ENCODE measurements at places on chromosomes 3 and 15. TPM values are rescaled to one million over a fixed set of nuclear protein-coding genes. Genes with fewer than 3 reads are reported as not detected.

Gene ATP13A5
- total RNA-seq, result 0.86 TPM

Gene C3orf20
- total RNA-seq, result not detected

Gene CHSY1
- 18.8 TPM for total RNA-seq

Gene HGD
- 211 TPM for total RNA-seq

Gene DNAH12
- 0.52 TPM for total RNA-seq

Gene CA12
- 20.5 TPM for total RNA-seq

Gene PLD1
- 734 TPM for total RNA-seq

Gene USP8
- 62.6 TPM for total RNA-seq

Gene UROC1
- total RNA-seq, result 0.14 TPM

Gene GRK7
- not detected for total RNA-seq
